ENCODE measurements at places on chromosomes 6 and 20.
A peak's percentile ranks its signal among the peaks of the same experiment; 100 is the strongest.

DNA sequence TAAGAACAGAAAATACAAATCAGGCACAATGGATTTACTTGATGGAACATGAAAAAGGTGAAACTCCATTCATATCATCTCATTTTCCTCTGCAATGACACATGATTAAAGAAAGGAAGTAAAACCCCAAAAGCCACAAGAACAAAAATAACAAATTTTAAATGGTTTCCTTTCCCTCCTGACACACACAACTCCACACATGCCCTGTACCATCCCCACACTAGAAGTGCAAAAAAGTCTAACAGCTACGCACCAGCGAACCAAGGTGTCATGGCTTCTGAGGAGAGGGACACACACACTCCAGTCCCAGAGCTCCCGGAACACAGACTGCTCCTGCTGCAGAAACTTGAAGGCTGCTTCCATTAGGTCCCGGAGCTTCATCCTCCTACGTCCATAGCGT lies 25.3 kb downstream of the MDN1 start:
- no peak for DNase-seq

GRCh38 chr6:56520218-56520617 lies 122.5 kb downstream of the DST start:
- no peak for DNase-seq

GRCh38 chr6:150453357-150453756 lies 84.5 kb downstream of the IYD start:
- no peak for DNase-seq

DNA sequence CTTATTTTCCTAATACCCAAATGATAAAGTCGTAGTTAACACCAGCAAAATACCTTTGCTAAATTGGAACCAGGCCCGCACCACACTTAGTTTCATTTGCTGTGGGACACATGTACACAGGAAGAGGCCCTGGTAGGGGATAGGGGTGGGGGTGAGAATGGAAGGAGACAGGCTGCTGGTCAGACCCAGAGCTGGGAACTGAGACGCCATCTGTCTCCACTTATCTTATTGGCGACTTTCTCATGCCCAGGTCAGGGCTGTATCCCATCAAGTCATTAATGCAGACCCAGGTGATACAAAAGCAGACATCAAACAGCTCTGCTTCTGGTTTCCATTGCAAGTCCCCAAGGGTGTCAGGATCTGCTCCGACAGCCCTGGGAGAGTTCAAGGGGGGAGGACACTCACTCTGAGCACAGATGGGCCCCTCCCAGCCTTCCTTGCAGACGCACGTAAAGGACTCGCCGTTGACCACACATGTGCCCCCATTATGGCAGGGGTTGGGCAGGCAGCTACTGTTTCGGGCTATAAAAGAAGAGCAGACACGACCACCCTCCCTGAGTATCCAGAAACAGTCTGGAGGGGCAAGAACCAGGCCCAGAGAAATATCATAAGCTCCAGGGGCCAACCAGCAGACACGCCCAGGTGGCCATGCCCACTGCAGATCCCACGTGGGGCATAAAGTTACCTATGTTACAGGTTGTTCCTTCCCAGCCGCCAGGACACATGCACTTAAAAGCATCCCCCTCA lies 29.2 kb downstream of the JAG1 start:
- DNase-seq: no peak

- peak; percentile 41 for DNase-seq
Observed at GRCh38 chr6:125802943-125803377, 12.2 kb downstream of the NCOA7 start.

DNA sequence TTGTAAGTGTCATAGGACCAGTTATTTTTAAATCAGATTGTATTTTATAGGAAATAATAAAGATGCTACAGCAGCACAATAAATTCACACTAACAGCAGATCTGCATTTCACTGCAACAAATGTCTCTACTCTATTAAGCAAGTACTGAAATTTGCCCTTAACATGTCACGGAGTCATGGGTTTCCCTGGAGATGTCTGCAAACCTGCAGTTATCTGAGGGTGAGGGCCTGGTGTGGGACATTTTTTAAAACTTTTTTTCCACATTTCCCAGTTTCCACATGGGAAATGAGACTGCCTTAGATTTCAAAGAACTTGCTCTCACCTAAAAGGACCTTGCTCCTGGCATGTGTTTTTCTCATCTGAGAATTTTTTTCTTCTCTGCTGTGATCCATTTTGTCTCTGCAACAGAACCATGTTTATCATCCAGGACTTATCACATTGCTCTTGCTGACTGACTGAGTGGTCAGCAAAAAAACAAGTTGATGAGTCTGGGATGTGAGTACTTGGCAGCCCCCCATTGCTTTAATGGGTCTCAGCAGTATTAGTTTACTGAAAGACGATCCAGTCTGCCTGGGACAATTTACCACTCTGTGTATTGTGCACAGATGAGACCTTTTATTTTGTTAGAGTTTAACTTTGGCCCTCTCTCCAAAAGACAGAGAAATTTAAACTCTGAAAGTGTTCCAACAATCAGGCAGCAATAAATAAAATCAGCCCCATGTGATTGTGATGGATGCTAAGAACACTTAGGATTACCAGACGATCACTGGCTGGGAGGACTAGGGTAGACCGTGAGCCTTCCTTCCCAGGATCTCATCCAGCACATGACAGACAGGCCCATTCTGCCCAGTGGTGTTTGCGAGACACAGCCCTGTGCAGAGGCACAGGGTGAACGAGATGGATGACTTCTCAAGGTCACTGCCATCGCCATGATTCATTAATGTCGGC lies 268.8 kb downstream of the BTBD9 start:
- DNase-seq: no peak

DNA sequence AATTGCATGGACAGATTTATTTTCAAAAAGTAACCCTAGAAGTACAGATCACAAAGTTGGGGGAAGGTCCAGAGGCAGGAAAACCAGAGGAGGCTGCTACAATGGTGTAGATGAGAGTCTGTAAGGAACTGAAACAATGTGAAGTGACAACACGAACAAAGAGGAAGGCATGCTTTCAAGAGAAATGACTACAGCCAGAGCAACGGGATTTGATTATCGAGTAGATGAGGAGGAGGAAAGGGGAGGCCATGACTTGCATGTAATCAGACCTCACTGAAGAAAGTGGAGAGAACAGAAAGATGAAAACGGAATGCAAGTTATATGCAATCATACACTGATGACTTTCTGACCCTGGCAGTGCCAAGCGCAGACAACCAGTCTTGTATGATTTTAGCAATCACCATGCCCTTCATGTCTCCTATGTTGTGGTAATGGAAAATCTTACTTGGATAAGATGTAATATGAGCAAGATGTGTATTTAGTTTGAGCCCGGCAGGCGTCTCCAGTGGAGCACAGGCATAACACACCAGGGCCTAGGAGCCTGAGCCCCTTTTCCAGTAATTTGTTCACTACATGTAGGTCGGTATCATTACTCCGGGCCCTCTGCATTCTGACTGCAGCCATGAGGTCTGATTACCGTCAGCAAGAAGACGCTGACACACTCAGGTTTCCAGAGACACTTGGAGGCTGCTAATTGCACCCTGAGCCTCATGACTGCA lies 34.0 kb upstream of the FAM83C start:
- no peak for DNase-seq

DNA sequence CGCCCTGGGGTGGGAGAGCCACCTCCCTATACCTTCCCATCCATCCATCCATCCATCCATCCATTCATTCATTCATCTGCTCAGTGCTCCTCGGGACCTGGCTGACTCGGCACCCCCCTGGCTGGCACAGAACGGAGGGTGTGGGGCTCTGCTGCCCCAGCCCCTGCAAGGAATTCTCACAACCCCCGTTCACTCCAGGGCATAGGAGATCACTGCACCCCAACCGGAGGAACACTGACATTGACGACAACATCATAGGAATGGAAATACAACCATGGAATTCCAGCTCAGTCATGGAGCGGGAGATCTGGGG lies 28.1 kb upstream of the MRGBP start:
- DNase-seq: no peak

DNA sequence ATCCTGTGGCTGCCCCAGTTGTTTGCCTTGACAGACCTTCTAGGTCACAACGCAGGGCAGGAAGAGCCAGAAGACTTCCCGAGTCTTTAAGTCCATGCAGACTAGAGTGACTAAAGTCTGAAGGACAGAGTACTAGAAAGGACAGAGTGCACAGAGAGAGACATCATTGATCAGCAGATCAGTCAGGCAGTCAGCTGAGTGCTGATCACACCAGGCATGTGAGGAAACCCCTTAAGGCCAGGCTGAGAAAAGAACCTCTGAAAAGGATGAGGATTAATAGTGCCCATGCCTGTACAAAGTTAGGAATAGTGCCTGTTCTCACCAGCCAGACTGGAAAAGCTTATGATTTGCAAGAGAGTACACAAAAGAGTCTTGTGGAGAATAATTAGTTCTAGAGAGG lies 91.3 kb downstream of the CFAP61 start:
- no peak for DNase-seq

DNA sequence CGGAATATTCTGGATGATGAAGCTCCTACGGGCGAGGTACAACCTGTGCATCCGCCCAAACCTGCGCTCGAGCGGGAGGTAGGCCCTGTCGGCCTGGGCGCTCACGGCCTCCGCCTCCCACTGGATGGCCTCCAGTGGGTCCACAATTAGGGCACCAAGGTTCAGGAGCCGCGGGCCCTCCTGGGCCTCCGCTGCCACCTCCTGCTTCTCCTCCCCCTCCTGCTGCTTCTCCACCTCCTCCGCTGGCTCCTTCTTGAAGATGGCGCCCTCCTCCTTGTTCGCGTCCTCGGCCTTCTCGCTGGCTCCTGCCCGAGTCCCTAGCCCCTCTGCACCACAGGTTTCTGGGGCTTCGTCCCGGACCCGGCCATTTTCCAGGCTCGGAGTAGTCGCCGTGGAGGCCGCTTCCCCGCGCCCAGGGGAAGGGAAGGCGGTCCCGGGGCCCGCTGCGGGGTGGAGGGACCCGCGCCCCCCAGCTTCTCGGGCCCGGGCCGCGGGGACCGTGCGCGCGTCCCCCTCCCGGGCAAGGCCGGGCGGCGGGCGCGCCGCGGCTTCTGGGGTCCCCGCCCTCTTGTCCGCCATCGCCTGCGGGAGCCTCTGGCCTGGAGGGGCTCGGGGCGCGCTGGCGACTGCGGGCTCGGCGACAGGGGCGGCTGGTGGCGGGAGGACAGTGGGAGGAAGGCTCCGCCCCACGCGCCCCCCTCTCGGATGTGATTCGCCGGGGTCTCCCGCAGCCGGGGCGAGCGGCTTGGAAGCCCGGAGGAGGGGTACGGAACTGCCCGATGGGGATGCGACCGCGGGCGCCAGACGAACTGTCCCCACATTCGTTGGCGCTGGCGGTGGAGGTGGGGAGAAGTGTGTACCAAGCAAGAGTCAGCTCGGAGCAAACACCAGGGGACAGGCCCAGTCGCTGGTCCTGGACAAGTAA lies 17.6 kb downstream of the PLAGL2 start:
- DNase-seq: peak; percentile 51

DNA sequence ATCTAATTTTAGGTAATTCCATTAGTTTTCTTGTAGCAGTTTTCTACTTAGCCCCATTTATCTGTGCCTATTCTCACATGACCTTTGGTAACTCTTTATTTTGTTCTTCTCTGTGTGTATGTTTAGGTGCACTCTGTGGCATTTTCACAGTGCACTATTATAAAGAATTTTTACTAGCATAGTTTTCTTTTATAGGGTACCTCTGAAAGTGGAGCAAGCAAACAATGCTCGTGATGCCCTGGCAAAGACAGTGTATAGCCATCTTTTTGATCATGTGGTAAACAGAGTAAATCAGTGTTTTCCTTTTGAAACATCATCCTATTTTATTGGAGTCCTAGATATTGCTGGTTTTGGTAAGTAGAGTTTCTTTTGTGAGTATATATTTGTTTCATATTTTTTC lies 107.9 kb downstream of the MYO6 start:
- DNase-seq: no peak

DNA sequence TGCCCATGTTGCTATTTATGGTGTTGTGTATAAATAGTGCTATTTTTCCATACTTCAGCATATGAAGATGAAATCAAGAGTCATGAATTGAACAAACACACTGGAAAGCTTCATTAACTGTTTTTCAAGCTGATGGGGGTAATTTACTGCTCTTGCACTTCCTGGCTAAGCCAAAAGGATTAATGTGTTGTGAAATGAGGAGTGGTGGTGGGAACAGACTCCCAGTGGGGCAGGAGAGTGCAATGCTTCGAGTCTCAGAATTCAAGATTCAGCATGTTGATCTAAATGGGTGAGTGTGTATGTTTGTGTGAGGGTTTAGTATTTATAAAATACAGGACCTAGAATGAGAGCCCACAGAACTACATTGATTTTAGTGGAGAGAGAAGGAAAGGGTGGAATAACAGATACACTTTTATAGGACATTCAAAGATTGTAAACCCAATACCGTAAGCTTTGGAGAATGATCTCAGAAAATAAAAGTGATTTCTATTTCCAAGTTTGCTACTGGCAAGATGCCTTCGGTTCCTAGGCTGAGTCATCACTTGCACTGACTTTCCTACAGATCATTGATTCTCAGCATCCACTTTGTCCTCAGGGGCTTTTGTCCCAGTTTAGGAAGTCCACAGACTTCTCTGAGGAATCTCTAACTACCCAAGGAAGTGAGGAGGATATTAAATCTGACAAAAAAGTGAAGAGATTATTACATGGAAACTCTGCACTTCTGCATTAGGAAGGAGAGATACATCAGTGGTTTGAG lies 303.6 kb downstream of the TRDN start:
- DNase-seq: no peak

GRCh38 chr6:104630955-104631354 lies 228.8 kb downstream of the HACE1 start:
- DNase-seq: no peak

DNA sequence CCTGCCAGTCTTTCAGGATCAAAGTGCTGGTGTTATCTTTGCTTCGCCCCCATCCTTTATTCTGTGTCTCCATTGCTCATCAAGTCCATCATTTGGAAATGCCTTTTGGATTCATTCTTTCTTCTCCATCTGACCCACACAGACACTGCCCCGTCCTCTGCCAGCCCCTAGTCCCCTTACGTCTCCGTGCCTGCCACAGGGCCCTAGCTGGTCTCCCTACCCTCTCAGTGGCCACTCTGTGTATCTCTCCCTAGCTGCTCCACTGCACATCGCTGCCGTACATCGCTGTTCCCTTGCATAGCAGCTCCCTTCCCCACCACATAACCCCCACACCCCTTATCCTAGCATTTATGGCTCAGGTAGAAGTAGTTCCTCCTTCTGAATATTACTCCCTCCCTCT lies 15.7 kb downstream of the PPP1R3G start:
- no peak for DNase-seq

GRCh38 chr20:61925555-61926252 lies 140.0 kb downstream of the TAF4 start:
- DNase-seq: no peak

DNA sequence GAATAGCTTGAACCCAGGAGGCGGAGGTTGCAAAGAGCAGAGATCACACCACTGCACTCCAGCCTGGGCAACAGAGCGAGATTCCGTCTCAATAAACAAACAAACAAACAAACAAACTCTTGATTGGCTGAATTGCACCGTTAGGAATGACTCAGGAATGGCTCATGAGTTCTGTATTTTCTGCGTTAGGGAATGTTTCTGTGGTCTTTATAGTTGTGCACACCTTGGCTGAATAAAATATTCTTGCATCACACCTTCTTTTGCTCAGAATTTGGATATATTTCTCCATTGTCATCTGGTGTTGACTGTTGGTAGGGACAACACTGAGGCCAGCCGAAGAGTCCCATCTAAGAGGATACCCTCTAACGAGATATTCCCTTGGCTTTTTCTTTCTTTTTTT lies 19.6 kb upstream of the PI16 start:
- DNase-seq: no peak

- DNase-seq: no peak
Observed at GRCh38 chr20:45461225-45461624, 8.3 kb upstream of the WFDC2 start.
